ENCODE measurements at places on chromosomes 11 and 22. TPM values are rescaled to one million over a fixed set of nuclear protein-coding genes. Genes with fewer than 3 reads are reported as not detected.
A peak's percentile ranks its signal among the peaks of the same experiment; 100 is the strongest.

BCO2 gene
- total RNA-seq = 4.9 TPM

DNA sequence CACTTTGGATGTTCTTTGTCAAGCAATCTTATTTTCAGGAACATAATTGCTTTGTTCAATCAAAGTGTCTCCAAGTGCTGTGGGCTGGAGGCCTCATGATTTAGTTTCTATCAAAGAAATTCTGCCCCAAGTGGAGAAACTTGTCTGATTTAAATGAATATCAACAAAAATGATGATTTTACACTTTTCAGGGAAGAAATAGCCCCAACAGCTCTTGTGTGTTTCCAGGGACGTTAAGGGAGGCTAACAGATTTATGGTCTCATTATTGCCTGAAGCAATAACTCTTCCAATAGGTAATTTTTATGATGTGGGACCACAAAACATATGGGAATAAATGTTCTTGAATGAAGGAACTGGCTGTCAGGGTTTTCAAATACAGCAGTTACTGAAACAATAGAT, 699.1 kb downstream of the FAM181B start:
- no peak for DNase-seq

DNA sequence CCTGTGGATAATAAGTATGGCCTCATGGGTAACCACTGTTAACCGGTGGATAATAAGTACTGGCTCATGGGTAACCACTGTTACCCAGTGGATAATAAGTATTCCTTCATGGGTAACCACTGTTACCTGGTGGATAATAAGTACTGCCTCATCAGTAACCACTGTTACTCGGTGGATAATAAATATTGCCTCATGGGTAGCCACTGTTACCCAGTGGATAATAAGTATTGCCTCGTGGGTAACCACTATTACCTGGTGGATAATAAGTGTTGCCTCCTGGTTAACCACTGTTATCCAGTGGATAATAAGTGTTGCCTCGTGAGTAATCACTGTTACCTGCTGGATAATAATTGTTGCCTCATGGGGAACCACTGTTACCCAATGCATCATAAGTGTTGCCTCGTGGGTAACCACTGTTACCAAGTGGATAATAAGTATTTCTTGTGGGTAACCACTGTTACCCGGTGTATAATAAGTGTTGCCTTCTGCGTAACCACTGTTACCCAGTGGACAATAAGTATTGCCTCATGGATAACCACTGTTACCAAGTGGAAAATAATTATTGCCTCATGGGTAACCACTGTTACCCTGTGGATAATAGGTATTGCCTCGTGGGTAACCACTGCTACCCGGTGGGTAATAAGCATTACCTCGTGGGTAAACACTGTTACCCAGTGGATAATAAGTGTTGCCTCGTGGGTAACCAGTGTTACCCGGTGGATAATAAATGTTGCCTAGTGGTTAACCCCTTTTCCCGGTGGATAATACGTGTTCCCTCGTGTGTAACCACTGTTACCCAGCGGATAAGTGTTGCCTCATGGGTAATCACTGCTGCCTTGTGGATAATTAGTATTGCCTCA, 26.6 kb upstream of the NXPE4 start:
- no peak for DNase-seq

DNA sequence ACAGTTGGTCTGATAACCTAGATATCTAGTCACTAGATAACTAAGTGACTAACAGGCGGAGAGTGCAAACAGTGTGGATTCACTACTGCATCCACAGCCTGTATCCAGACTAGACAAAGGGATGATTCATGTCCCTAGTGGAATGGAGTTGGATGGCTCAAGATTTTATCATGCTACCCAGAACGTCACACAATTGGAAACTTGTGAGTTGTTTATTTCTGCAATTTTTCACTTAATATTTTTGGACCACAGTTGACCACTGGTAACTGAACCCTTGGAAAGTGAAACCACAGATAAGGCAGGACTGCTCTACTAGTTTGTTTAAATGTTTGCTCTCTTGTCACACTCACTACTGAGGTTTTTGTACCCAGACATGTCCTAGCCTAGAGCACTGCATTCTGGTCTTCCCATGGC, 76.0 kb downstream of the UBASH3B start:
- no peak for DNase-seq

GRCh38 chr22:40449676-40450035, 79.3 kb downstream of the SGSM3 start:
- peak; percentile 49 for DNase-seq

DNA sequence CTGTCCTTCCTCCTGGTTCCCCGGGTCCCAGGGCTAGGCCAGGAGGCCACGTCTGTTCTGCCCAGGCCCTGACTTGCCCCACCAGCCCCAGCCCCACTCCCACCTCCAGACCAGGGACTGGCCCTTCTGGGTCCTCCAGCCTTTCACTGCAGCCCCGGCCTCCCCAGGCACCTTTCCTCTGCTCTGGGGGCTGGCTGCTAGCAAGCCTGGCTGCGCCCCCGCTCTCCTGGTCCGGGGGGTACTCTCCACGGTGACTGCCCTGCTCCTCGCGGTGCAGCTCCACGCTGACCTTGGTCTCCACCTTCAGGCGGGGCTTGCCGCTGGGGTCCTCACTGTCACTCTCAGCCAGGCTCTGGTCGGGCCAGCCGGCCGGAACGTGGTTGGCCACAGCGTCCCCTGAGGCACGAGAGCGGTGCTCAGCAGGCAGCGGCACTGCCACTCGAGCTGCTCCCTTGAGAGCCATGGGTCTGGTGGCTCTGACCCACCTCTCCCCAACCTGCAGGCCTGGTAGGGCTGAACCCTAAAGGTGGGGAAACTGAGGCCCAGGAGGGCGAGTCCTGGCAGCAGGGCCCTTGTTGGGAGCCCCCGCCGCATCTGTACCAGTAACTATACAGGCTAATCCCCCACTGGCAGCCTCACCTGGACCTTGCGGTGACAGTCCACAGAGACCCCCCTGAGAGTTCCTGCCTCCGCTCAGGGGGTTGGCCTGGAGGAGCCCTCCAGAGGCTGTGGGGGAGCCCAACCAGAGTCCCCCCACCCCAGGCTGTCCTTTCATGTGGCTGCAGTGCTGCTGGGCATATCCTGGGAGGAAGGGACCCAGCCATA, 29.0 kb downstream of the TRMU start:
- no peak for DNase-seq
